ENCODE measurements at places on chromosomes 11 and 22.

- no peak for DNase-seq
Observed at GRCh38 chr11:122711362-122711761, 55.8 kb downstream of the UBASH3B start.

DNA sequence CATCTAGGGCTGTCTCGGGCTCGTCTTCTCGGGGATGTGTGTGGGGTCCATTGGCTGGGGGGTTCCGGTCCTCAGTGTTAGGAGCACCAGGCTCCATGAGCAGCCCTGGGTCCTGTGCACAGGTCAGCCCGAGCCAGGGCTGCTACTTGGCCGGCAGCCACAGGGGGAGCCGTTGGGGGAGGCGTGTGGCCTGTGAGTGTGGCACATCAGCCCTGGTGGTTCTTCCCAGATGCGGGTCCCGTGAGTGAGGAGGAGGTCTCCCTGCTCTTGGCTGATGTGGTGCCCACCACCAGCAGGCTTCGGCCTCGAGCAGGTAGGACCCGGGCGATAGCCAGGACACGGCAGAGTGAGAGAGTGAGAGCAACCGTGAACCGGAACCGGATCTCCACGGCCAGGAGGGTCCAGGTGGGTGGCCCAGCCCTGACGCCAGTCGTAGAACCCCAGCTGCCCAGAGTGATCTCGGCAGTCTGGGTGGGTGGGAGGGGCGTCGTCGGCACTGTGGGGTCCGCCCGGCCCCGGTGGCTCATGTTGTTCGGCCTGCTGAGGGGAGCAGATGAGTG, 18.5 kb downstream of the IRF7 start:
- no peak for DNase-seq

DNA sequence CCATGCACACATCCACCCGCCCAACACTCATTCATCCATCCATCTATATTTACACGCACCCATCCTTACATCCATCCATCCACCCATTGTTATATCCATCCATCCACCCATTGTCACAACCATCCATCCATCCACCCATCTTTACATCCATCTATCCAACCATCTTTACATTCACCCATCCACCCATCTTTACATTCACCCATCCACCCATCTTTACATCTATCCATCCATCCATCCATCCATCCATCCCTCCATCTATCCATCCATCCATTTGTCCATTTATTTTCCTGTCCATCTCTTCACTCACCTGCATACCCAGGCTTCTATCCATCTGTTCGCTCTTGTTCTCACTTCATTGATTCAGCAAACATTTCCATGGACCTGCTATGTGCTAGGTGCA, 49.8 kb downstream of the SGSM1 start:
- no peak for DNase-seq

DNA sequence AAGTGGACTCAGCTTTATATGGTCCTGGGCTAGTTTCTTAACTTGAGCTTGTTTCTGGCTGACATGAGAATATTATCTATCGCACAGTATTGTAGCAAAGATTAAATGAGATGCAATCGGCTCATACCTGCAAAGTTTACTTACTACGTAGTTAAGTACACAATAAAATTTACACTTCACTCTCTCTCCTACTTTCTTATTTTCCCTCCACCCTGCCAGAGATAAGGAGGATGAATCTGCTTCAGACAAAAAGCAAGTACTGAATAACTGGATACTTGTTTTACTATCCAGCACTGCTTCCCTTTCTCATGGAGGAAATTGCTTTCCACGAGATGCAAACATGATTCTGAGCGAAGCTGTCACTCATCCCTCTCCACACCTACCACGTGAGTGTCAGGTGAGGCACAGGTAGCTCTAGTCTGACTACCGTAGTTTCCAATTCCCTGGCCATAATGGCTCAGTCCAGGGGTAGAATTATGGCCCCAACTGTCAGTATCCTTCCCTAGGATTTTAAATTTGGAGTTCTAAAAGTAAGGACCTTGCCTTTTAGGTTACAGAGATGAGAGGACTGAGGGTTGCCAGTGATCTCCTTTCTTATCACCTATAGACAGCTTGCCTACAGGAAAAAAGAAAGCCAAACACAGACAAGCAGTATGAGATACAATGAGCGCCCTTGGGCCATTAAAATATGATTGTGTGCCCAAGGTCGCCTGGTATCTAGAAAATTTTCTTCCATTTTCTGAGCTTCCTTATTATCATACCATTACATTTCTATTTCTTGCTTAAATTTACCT, 39.8 kb downstream of the GAB2 start:
- DNase-seq: no peak

GRCh38 chr11:122746050-122746478, 90.5 kb downstream of the UBASH3B start:
- peak; percentile 33 for DNase-seq

GRCh38 chr22:42793848-42794405, 63.1 kb downstream of the ARFGAP3 start:
- DNase-seq: no peak

- no peak for DNase-seq
Observed at GRCh38 chr11:35792148-35792845, 129.7 kb downstream of the TRIM44 start.

DNA sequence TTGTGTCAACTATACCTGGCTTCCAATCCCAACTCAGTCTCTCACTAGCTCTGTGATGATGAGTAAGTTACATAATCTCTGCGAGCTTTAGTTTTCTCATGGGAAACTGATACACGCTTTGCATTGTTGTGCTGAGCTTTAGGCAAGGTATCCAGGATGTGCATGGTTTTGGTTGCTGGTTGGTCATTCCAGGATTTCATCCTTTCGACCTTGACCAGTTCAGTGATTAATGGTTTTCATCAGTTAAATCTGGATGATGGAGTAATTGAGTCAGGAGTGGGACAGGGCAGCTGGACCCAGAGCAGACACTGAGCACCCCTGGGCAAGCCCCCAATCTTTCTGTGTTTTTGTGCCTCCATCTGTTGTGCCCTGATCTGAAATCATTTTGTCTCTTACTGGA, 417.3 kb upstream of the CADM1 start:
- no peak for DNase-seq

GRCh38 chr11:121328176-121328966, 35.8 kb downstream of the SC5D start:
- DNase-seq: no peak

DNA sequence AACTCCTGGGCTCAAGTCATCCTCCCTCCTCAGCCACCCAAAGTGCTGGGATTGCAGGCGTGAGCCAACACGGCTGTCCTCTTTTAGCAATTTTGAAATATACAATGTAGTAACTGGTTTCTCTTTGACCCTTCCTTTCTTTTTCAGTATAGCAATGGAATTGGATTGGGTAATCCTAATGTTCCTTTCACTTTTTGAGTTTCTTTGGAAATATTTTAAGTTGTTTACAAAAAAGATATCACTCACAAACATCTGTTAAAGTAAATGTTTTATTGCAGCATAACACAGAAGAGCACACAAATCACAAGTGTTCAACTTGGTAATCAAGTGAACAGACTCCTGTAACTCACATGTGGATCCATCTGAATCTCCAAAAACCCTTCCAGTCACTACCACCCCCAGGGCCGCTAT, 44.6 kb upstream of the EP300 start:
- peak; percentile 47 for DNase-seq

- no peak for DNase-seq
Observed at GRCh38 chr11:123033895-123034294, 28.0 kb downstream of the HSPA8 start.

GRCh38 chr11:25065746-25066145, 568.9 kb downstream of the LUZP2 start:
- no peak for DNase-seq

DNA sequence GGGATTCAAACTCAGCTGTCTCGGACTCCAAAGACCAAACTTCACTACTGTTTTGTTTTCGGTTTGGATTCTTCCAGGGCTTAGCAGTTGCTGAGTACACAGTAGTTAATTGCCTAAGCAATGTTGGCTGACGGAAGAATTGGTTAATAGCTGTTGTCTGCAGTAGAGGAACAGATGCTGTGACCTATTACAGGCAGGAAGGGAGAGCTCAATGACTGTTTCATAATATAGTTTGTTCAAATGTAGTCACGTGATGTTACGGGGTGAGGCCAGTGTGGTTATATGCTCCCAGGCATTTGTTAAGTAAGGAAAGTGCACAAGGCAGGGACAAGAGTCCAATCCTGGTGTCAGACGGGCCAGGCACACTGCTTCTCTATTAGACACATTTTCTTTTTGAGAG, 222.6 kb upstream of the CCDC90B start:
- DNase-seq: no peak

DNA sequence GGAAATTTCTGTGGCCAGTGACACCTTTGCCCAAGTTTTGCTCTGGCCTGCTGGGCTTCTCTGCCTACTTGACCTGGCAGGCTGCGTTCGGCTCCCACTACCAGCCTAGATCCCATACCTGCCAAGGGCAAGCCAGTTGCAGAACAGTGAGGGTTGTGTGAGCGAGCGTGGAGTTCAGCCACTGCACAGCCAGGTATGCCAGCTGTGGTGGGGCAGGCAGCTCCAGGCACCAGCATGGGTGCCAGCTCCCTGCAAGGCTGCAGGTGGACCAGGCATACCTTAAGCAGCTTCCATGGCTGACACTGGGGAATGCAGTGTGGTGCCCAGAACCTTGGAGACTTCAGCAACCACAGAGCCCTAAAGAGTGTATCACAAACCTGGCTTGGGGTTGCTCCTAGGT, 133.5 kb downstream of the LDLRAD3 start:
- no peak for DNase-seq

- DNase-seq: peak; percentile 68
Observed at GRCh38 chr11:58057481-58057880, 26.7 kb downstream of the OR6Q1 start.

- peak; percentile 51 for DNase-seq
Observed at GRCh38 chr11:8699903-8700302, 17.3 kb downstream of the RPL27A start.

DNA sequence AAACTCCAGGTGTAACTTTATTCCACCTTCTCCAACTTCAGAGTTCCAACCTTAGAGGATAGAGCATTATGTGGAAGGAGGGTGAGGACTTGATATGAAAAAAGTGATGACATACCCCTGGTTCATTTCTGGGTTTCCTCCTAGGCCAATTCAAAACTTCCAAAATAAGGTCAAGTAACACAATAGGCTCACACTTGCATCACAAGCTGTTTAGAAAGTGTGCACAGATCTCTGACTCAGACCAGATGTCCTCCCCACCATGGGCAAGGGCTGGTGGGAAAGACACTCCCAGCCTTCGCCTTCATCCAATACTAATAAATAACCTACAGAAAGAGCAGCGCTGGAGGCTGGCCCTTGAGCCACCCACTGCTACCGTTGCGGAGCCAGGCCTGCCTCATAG, 5.8 kb upstream of the BUD13 start:
- peak; percentile 59 for DNase-seq

GRCh38 chr11:122983438-122984185, 2.0 kb upstream of the BSX start:
- DNase-seq: no peak

DNA sequence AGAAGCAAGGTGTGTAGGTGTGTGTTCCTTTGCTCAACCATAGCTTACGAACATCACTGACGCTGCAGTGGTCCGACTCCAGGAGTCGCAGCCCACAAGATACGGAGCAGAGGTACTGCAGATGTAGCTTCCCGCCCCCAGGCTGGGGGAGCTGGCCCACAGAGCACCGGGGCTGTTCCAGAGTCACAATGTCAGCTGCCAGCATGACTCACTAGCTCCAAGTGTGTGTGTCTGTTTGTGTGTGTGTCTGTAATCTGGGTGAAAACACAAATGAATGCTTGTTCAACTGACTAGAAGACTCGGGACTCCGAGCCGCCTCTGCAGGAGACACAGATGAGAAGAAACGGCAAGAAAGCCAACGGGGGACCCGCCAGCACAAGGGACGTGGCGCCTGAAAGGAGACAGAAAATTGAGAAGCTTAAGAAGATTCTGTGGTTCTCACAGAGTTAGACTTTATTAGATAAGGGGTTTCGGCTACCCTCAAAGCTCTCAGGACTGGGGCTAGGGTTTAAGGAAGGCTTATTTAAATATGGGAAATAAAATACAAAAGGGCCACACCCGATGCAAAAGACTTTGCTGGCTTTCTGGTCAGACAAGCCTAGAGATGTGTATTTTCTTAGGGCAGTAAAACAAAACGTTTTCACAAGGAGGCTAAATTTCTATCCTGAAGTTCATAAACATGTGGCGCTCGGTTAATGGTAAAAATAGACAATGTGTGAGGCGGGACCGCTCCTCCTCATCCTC, 10.7 kb downstream of the VSIG10L2 start:
- DNase-seq: no peak

GRCh38 chr11:125348674-125349309, 147.3 kb downstream of the FEZ1 start:
- DNase-seq: no peak

GRCh38 chr11:27719546-27719925, 19.3 kb upstream of the BDNF start:
- no peak for DNase-seq

DNA sequence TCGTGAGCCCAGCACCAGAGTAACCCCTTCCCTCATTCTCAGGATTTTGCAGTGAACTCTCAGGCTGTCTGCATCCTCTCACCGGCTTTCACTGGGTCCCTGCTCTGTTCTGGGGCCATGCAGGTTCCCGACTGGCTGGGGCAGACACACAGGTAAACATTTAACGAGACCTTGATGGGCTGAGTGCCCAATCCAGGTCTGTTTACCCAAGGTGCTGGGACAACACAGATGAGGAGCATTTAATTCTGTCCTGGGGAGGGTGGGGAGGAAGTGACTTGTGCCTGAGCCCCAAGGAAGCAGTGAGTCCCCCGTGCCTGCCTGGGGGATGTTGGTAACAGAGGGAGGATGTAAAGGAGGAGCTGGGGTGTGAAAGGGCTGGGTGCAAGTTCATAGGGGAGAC, 4.4 kb downstream of the BIK start:
- DNase-seq: no peak

DNA sequence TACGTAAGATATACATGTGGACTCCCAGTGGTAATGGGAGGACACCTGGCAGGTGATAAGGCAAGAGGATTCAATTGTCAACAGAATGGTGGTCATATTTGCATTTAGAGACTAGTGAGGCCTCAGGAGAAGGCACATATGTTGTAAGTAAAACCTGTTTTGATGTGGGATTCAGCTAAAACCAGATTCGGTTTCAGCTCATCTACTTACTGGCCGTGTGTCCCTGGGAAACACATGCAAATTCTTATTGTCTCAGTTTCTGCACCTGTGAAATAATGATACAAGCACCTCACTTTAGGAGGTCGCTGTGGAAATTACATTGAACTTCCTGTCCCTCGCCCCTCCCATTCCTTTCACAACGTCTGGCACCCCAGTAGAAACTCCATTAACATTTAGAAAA, 78.9 kb upstream of the FIBIN start:
- DNase-seq: no peak

DNA sequence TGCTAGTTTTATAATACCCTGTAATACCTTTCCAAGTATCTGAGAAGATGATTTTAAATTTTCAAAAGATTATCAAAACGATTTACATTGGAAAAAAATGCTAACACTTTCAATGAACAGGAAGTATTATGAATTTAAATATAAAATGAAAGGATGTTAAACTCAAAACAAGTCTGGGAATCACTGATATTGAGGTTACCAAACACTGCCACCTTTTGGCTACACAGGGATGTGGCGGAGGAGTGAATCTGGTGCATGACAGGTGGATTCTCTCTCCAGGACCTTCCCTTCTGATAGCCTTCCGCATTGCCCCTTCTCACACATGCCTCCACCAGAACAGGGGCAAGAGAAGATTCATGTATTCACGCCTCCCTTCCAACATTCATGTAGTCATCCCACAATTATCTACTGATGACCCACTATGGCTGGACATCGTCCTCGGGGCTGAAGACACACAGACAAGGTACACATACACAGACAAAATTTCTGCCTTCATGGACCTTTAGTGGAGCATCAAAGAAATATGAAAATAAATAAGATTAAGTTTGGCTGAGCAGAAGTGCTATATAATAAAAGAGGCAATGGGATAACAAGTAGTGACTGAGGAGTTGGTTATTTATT, 34.7 kb downstream of the ATG16L2 start:
- DNase-seq: no peak

GRCh38 chr11:81039916-81040524, 1599.2 kb upstream of the TENM4 start:
- DNase-seq: peak; percentile 14
